ENCODE measurements at places on chromosomes 3 and 15. TPM values are rescaled to one million over a fixed set of nuclear protein-coding genes. Genes with fewer than 3 reads are reported as not detected.

Gene SLC28A1
- total RNA-seq: not detected

Gene NR2F2
- 2.3 TPM for total RNA-seq

Gene CGNL1
- under 0.01 TPM for total RNA-seq

Gene P2RY1
- 2.0 TPM for total RNA-seq

Gene SLC9A9
- total RNA-seq: 2.0 TPM

Gene PARP16
- total RNA-seq: 4.0 TPM

Gene PAK6
- 21.0 TPM for total RNA-seq

Gene A4GNT
- total RNA-seq: not detected

Gene ECE2
- total RNA-seq: not detected

Gene PTPRG
- total RNA-seq: 10.1 TPM

Gene SUSD5
- total RNA-seq: not detected

Gene TM4SF1
- 154 TPM for total RNA-seq

Gene WDR48
- total RNA-seq: 21.6 TPM

Gene CAPN7
- total RNA-seq: 17.1 TPM

Gene TMIE
- total RNA-seq: 0.38 TPM

Gene TM4SF4
- not detected for total RNA-seq

Gene LRRC31
- not detected for total RNA-seq

Gene NR1I2
- 0.08 TPM for total RNA-seq

Gene AMT
- 1.9 TPM for total RNA-seq

Gene CACNA1D
- total RNA-seq: not detected

Gene ATP13A4
- not detected for total RNA-seq

Gene ADAMTSL3
- total RNA-seq: not detected

Measured in hair follicular keratinocyte (primary cell).